ENCODE measurements at places on chromosomes 2 and 18.

- no peak for DNase-seq
Measured at GRCh38 chr2:173814306-173814705, 150.9 kb downstream of the SP3 start.

- DNase-seq = no peak
Measured at GRCh38 chr2:10080536-10081304, 509 bp upstream of the CYS1 start.

- no peak for DNase-seq
Measured at GRCh38 chr18:21682371-21683051, 22.1 kb downstream of the ABHD3 start.

- no peak for DNase-seq
Measured at GRCh38 chr2:62404913-62405312, 101.1 kb downstream of the TMEM17 start.

DNA sequence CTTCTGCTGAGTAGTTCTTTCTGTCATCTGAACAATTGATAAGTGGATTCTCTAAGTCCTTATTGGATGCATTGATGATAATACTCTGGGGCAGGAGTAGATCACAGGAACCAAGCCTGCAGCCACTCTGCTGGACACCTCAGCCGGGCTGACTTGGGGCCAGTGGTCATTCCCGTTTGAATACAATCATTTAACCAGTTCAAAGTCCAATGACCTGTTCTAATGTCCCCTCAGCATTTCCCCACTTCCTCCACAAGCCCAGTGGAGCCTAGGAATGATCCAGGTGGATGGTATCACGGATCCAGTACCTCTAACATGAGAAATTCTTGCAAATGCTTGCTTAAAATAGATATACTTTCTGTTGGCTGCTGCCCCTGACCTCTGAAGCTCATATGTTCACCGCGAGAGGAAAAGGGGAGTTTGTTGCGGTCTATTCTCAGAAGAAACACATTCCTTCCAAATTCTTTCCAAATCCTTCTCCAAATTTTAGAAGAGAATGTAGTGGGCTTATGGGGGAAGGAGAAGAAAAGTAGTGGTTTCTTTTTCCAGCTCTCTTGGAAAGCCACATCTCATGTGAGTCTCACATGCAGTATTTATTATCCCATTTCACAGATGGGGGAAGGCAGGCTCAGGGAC lies 170.9 kb downstream of the INHBB start:
- no peak for DNase-seq

DNA sequence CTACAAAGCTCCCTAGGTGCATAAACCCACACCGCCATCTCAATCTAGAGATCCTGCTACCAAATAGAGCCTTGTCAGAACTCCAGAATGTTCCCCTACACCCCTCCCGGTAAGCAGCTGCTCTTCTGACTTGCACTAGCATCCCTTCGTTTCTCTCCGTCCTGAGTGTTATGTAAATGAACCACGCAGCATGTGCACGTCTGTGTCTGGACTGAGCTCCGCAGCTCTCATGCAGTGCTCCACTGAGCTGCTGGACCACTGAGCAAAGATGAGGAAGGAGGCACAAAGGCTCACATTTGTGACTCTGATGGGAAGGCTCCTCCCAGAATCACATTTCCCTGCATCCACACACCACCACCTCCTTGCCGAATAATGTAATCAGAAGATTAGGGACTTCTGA lies 203.6 kb downstream of the MYT1L start:
- no peak for DNase-seq
